ENCODE measurements at places on chromosomes 13 and 19.
A peak's percentile ranks its signal among the peaks of the same experiment; 100 is the strongest.

DNA sequence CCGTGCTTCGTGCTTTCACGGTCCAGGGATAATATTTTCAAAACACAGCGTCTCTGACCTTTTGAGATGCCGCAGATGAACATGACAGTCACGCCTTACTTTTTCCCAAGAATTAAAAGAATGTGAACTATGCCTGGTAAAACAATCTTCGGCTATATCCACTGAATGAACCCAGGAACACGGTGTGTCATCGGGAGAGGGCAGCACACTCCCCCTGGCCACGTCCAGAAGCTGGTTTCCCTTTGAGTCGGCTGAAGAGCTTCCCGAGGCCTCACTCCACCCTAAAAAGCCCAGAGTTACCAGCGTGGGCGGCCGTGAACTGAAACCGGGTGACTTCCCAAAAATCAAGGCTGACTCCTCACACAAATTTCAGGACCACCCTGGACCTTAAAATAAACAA is 22.9 kb upstream of the SHISA2 start:
- DNase-seq = no peak

GRCh38 chr13:96817336-96817941 is 176.8 kb downstream of the OXGR1 start:
- no peak for DNase-seq

DNA sequence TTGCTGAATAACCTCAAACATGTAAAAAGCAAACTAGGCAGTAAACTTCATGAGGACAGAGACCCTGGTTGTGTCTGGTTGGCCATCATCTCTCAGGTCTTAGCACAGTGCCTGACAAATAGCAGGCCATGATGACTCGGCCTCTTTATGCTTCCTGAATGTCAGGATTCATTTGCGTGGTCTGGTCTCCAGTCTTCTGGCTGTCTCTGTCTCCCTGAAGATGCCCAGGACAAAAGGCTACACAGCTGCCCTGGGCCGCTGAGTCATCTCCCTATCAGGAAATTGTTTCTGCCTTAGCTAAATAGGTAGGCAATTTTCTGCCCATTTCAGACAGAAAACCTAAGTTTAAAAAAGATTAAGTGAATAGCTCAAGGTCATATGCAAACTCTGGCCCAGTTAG is 84.1 kb upstream of the FNDC3A start:
- no peak for DNase-seq

- no peak for DNase-seq
These were observed 19.4 kb downstream of the BRCA2 start for GRCh38 chr13:32334671-32335070.

- DNase-seq = no peak
These were observed 8.8 kb downstream of the CYP4F8 start for GRCh38 chr19:15623711-15624318.

DNA sequence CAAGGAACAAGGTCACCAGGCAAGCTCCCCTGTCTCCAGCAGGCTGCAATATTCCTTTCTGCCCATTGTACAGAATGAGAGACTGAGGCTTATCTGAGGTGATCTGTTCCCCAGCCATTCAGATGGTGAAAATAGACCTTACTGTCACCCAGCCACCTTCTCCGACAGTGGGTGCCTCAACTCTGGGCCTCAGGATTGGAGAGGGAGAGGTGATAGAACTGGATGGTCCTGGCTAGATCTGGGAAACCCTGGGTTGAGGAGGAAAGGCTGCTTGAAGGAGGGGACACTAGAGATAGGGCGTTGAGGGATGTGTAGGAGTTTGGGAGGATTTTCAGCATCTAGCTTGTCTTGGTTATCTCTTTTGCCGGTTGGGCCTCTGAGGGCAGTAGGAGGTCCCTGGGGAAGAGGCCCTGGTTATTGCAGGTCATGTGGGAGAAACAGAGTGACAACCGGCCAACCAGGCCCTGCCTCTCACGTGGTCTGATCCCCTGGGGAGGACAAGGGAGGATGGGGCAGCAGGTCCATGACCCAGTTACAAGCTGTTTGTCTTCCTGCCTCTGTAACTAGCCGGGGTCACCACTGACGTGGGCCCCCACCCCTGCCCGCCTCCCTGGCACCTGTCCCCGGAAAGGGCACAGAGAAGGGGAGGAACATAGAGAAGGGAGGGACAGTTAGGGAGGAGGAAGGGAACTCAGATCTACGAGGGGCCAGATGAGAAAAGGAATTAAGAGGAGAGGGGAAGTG is 8.2 kb downstream of the NFIC start:
- no peak for DNase-seq

DNA sequence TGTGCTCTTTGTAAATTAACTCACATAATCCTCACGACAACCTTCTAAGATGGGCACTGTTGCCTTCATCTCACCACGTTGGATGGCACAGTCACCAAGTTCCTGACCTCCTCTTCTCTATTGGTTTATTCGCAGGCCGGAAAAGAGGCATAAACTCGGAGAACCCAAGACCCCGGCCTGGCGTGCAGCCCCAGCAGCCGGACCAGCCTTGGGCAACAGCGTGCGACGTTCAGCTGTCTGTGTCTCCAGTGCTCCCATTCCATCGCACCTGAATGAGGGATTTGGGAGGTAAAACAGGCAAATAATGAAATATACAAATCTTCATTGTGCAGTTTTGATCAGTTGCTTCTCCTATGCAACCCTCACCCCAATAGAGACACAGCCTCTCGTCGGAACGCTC is 34.5 kb upstream of the GAS6 start:
- DNase-seq = no peak

DNA sequence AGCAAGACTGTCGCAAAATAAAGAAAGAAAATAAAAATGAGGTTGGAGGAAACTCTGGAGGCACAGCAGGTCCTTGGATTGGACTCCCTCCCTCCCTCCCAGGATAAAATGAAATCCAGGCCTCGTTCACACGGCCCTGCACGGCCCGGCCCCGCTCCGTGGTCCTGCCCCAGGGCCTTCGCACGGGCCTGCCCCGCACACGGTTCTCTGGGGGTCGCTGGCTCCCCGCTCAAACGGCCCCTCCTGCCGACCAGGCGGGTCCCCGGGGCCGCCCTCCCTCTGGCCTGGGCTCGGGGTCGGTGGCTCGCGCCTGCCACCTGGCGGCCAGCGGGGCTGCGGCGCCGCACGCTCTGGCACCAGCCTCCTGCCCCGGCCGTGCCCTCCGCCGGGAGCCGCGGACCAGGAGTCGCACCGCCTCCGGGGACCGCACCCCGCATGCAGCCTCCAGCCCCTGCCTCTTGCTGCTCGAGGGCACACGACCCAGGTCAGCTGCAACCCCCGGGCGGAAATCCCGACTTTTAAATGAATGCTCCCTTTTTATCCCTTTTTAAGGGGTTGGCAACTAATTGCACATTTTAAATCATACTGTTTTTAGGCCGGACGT is 1.5 kb upstream of the WDR18 start:
- DNase-seq = peak; percentile 64

DNA sequence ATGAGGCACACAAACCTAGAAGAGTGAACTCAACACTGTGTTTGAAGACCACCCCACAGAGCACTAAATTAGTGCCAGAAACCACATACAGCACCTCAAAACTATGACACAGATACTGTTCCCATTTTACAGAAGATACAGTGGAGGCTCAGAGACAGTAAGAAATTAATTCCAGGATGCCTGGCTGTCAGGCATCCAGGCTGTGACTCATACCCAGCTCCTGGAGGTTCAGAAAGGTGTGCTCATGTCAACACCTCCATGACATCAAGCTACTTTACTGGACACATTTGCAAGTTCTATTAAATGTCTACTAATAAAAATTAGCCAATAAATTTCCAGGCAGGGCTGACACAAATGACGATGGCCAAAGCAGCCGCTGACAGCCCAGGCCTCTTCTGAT is 176.3 kb downstream of the ABCC4 start:
- DNase-seq = no peak

- DNase-seq = no peak
These were observed 16.9 kb downstream of the CEBPA start for GRCh38 chr19:33285441-33285927.

DNA sequence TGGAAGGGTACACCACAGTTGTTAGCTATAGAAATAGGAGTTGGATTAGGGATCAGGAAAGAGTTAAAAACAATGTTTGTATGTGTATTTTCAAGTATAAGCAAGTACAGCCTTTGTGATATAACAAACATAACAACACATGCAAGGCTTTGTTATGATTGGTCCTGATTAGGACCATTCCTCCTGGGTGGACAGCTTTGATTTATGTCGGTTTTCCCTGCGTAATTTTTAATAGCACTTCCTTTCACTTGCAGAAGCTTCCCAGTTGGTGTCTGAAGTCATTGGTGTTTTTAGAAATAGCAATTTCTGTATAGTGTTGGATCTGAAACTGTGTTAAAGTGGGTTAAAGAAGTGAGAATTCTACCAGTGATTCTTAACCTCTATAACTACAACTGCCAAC is 10.0 kb downstream of the FNDC3A start:
- no peak for DNase-seq

DNA sequence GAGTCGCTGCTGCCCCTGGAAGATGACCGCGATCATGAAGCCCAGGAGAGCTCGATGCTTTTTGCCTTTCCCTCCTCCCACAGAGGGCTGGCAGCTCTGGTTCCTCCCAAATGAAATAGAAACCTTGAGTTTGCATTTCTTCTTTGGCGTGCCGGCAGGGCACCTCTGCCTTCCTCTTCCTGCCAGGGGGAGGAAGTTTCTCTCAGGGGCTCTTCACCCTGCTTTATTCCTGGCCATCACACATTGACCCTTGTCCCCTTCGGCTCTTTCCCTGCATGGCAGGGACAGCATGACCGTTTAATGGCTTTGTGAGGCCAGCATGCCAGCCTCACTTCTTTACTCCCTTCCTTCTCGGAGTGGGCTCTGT is 47.9 kb downstream of the ACTN4 start:
- DNase-seq = no peak
